ENCODE measurements at places on chromosomes 5 and 9.
A peak's percentile ranks its signal among the peaks of the same experiment; 100 is the strongest.

DNA sequence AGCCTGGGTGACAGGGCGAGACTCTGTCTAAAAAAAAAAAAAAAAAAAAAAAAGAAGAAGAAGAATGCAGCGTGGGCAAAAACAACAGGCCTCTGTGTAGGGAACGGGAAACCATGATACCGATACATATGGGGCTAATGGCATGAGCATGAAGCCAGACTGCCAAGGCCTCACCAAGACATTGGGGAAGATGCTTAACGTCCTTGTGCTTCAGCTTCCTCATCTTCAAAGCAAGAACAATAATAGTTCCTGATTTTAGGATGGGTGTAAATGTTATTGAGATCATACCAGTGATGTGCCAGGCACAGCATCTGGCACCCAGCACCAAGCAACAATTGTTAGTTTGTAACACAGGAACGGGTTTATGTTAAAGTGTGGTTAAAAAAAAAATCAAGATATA, 51.4 kb downstream of the NEURL1B start:
- DNase-seq = no peak

DNA sequence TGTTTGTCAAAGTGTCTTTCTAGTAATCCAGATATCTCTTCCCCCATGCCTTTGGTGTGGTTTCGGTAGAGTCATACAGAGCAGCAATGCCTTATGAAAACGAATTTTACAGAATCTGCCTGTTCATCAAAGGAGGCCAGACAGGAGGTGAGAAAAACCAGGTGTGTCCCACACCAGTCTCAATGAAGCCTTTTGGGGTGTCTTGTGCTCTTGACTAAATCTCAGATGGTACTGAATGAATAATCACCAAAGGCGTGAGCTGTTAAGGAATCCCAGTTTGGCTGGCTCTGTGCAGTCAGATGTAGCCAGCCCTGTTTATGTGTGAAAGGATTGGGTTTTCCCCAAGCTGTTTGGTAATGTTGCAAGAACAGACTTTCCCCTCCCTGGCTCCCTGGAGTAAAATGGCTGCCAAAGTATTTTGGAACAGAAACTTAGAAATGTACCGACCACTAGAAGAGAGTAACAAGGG, 70.8 kb upstream of the CDKN2B start:
- DNase-seq = no peak

- DNase-seq = no peak
Observed at GRCh38 chr9:121783521-121784507, 132.4 kb downstream of the DAB2IP start.

GRCh38 chr9:16960084-16960483, 89.6 kb upstream of the BNC2 start:
- no peak for DNase-seq

DNA sequence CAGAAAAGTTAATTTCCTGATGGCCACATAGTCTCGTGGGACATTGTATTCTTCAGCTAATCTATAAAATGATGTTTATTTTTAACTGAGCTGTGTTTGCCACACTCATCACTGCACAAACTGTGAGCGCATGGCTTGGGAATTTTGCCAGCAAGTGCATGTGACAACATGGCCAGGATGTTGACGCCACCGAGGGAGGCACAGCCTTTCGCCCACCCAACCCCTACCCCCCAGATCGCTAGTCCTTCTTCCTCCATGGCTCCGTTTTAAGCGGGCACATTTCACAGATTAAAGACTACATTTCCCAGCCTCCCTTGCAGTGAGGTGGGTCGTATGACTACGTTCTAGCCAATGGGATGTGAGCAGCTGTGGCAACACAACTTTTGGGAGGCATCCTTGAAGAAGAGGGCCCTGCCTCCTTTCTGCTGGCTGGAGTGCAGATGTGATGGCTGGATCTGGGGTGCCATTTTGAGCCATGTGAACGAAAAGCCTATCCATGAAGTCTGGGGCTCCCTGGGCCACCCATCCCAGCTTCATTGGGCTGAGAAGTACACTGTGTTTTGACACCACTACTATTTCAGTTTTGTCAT, 7.9 kb downstream of the NRARP start:
- DNase-seq = no peak

- no peak for DNase-seq
Observed at GRCh38 chr9:27329291-27329690, 32.3 kb upstream of the EQTN start.

GRCh38 chr5:175810457-175810856, 60.9 kb upstream of the CPLX2 start:
- no peak for DNase-seq

DNA sequence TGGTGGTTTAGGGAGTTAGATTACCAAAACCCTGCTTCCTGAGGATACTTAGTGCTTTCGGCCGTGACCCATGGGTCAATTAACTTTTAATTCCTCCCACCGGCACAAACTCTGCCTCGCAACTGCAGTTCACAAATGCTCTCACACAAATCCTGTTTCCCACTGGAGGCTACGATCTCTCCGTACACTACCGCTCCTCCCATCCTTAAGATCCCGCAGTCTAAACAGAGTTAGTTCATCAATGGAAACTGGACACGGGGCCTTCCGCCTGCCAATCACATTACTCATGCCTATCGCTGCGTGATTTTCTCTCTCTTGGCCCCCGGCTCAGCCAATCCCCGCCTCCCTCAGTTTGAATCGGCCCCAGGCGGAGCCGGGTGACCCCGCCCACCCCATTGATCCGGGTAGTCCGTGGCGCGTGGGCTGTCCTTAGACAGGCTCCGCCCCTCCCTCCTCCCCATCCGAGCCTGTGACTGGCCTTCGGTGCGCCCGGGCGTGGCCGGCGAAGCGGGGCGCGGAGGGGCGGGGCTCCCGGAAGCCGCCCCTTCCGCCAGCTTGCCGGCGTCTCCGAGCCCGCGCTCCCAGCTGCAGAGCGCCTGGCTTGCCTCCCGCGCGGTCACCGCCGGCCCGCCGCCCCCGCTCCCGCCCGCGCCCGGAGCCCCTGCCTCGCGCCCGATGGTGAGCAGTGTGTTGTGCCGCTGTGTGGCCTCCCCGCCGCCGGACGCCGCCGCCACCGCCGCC, at the start of gene SLC25A25:
Gene SLC25A25, plus strand, starts transcription at position 588 of the 741 bp plus-strand sequence. Its CDS starts 88 bp downstream, at position 676.
- DNase-seq = peak; percentile 99

- DNase-seq = no peak
Observed at GRCh38 chr5:7629561-7629960, 221.4 kb downstream of the CFAP90 start.

DNA sequence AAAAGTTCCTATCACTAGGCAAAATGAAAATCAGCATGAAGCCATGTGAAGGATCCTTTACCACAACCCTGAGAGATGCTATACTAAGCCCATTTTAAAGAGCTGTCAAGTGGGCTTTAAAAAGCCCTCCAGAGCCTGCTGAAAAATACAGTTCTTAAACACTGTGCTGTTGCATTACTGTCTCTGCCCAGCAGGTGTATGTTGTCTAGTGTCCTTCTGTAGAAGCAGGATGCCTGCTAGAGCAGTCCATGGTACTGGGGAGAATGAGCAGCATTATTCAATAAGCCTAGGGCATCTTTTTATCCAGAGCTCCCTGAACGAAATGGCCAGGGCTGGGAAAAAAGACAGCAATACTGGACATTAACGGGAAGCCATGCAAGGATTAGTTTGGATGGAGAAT, 126.2 kb upstream of the PLCXD3 start:
- DNase-seq = no peak

- DNase-seq = no peak
Observed at GRCh38 chr5:141919218-141920119, 4.2 kb upstream of the DELE1 start.

- DNase-seq = peak; percentile 46
Observed at GRCh38 chr9:111896942-111897600, 457 bp downstream of the UGCG start.

GRCh38 chr5:94422812-94423211, 195.6 kb downstream of the KIAA0825 start:
- DNase-seq = no peak

- DNase-seq = no peak
Observed at GRCh38 chr5:65066387-65067146, 297.8 kb downstream of the CWC27 start.

- no peak for DNase-seq
Observed at GRCh38 chr5:71706906-71707305, 12.2 kb upstream of the CARTPT start.

GRCh38 chr9:80875947-80876346, 813.4 kb downstream of the TLE1 start:
- DNase-seq = no peak

DNA sequence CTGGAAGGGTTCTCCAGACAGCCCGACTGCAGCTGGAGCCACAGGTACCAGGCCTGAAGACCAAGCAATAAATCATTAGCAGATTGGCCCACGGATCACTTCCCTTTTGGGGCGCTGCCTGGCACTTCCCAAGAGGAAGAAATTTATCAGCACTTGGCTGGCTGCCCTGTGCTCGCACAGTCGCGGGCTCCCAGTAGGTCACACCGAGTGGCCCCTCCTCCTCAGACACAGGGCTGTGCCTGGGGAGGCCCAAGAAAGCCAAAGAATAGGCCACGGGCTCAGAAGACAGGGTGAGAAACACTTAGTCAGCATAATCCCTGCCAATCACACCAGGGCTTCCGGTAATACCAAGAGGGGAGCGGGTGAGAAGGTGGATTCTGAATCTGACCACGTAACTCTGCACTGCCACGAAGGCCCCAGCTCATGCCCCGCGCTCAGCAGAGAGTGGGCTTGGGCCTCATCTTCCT, 115.7 kb upstream of the MSX2 start:
- no peak for DNase-seq

DNA sequence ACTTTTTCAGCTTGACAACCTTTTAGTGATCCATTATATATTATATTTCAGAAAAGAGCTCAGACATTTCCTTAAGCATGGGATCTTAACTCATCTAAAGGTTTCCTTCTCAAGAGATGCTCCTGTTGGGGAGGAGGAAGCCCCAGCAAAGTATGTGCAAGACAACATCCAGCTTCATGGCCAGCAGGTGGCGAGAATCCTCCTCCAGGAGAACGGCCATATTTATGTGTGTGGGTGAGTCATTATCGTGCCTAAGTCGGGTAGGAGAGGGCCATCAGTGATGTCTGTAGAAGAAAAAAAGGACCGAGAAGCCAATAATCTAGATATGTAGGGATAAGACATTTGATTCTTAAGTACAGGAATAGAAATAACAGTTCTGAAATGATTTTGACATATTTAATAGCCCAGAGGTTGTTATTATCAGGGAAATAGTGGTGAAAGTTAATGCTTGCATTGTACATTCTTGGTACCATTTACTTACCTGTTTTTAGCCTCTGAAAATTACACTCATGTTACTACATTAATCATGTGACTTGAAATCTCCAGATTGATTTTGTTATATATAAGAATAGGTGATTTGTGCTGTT, 28.2 kb downstream of the MTRR start:
- DNase-seq = no peak

DNA sequence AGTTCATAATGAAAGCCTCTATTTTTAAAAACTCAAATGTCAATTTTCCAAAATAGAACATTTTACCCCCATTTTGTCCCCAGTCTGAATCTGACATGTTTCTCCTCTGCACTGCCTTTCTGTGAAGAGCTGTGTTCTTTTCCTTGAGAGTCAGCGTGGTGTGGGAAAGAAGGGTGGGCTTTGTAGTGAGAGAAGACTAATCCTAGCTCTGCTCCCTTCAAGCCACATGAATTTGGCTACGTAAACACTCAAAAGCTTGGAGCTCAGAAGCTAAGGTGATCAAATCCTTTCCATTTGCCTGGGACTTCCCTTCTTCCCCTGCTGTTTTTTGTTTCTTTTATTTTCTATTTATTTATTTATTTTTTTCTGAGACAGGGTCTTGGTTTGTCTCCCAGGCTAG, 598.5 kb downstream of the TLR4 start:
- DNase-seq = no peak

DNA sequence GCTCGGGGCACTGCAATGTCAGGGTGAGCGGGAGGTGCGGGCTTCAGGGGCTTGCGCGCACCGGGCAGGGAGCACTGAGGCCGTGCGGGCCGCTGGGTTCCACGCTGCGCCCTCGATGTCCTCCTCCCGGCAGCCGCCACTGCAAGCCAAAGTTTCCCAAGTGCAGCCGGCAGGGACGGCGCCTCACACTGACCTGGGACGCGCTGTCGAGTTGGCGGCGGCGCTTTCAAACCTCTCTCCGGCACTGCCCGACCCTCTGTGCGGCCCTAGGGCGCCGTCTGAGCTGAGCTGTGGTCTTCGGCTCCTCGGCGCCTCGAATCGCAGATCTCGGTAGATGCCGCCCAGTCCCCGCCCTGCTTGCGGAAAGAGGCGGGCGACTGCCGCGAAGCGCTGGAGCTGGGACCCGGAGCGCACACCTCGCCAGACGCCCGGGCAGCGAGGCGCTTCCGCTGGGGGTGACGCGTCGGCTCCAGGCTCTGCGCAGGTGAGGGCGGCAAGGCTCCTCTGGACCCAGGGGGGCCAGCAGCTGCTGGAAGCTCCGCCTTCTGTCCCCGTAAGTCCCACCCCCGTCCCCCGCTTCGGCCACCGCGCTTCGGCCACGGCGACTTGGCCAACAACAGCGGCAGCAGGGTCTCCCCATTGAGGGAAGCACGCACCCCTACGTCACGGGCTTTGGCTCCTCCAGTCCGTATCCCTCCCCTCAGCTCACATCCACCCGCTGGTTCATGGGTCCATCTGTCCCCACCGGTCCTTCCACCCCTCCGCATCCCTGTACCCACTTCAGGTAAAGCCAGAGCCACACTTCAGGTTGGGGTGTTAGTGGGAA, at the start of gene ANKRD34B:
Gene ANKRD34B, minus strand, starts transcription at position 320 of the 826 bp plus-strand sequence. CDS start 10,261 bp downstream, outside the sequence.
- no peak for DNase-seq

- DNase-seq = no peak
Observed at GRCh38 chr9:35135988-35136387, 20.3 kb upstream of the ATOSB start.

DNA sequence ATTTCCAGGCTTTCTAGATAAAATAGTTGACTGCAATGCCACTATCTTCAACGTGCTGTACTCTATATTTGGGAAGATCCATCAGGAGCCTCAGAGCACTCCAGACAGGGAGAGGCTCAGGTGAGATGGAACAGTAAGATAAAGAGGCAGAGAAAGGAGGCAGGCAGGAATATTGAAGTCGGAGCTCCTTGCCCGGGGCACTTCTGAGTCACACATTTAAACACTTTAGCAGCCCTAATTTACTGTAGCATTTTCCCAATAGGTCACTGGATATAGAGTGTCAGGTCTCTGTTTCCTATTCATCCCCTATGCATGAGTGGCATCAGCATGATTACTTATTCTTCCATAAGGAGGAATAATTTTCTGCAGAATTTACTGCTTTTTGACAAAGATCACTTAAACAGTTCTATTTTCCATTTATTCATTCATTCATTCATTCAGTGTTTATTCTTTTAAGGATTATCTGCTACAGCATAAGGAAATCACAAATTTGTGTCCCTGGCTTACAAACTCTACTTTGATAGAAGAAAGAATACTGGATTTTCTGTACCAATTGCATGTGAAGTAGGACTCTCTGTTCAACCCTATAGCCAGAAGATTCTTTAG, 170.7 kb downstream of the MAPKAP1 start:
- DNase-seq = no peak

All from activated CD8-positive, alpha-beta memory T cell treated with anti-CD3 and anti-CD28 coated beads for 1 hour (primary cell).